Dermis microvascular lymphatic vessel endothelial cell (primary cell): ENCODE measurements at places on chromosomes 1 and 21. TPM values are rescaled to one million over a fixed set of nuclear protein-coding genes. Genes with fewer than 3 reads are reported as not detected.

The PGLYRP4 gene
- not detected in 2 replicates for total RNA-seq

The RAB42 gene
- total RNA-seq: 5.6 and 11.4 TPM in 2 replicates

The RPTN gene
- not detected in 2 replicates for total RNA-seq

The LRRN2 gene
- total RNA-seq: 0.13 and 0.38 TPM in 2 replicates

The WDR3 gene
- total RNA-seq: 17.8 and 18.0 TPM in 2 replicates

The CZIB gene
- 30.6 and 33.4 TPM in 2 replicates for total RNA-seq
